ENCODE measurements at places on chromosomes 12 and 14. TPM values are rescaled to one million over a fixed set of nuclear protein-coding genes. Genes with fewer than 3 reads are reported as not detected.
A peak's percentile ranks its signal among the peaks of the same experiment; 100 is the strongest.

Gene PRMT5
- 65.4 TPM for total RNA-seq

Gene TMEM121
- 0.48 TPM for total RNA-seq

Gene KRT1
- 2.5 TPM for total RNA-seq

Gene LRFN5
- total RNA-seq = 0.20 TPM

Gene MYO1H
- 1.0 TPM for total RNA-seq

Gene CNTN1
- 9.8 TPM for total RNA-seq

Gene OR6C2
- 0.12 TPM for total RNA-seq

Gene CCDC175
- not detected for total RNA-seq

Gene TGFB3
- 4.3 TPM for total RNA-seq

Gene RNASE8
- total RNA-seq = not detected

DNA sequence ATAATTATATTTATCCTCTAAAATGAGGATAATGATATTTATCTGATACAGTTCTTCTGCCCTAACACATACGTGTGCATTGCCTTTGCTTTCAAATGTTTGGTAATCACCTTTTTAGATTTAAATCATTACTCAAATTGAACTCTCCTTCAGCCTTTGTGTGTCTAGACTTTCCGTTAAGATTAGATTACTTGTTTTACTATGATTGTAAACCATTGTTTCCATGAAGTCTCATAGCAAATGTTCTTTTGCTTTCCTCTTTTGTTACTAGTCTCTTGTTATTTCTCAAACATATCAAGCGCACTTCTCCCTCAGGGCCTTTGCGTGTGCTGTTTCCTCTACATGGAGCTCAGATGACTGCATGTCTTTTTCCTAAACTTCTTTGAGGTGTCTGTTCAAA lies 63.7 kb downstream of the ETV6 start:
- ATAC-seq = no peak

GRCh38 chr12:25301798-25302197 lies 51.1 kb upstream of the KRAS start:
- ATAC-seq = no peak

- no peak for ATAC-seq
Measured at GRCh38 chr12:49518914-49519573, 19.8 kb upstream of the KCNH3 start.

DNA sequence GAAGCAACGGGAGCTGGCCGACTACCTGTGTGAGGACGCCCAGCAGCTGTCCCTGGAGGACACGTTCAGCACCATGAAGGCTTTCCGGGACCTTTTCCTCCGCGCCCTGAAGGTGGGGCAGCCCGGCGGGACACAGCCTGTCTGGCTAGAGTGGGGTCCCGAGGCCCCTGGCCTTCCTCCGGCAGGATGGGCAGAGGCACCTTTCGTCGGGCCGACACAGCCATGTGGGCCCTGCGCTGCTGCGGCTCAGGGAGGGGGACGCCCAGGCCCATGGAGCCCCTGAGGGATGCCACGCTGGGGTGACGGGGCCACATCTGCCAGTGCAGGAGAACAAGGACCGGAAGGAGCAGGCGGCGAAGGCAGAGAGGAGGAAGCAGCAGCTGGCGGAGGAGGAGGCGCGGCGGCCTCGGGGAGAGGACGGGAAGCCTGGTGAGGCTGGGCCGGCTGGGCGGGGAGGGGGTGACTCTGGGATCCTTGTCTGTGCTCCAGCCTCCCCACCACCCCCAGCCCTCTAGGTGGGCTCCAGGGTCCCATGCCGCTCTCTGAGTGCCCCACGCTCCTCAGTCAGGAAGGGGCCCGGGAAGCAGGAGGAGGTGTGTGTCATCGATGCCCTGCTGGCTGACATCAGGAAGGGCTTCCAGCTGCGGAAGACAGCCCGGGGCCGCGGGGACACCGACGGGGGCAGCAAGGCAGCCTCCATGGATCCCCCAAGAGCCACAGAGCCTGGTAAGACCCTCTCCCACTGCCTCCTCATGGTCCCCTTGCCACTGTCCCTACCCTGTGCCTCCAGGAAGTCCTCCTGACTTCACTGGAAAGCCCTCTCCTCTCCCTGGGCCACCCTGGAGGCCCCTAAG lies 10.9 kb upstream of the ADSS1 start:
- no peak for ATAC-seq

GRCh38 chr14:74616507-74616906 lies 4.5 kb upstream of the LTBP2 start:
- ATAC-seq = peak; percentile 53

GRCh38 chr12:52243259-52243855 lies 10.3 kb downstream of the KRT7 start:
- ATAC-seq = peak; percentile 70

DNA sequence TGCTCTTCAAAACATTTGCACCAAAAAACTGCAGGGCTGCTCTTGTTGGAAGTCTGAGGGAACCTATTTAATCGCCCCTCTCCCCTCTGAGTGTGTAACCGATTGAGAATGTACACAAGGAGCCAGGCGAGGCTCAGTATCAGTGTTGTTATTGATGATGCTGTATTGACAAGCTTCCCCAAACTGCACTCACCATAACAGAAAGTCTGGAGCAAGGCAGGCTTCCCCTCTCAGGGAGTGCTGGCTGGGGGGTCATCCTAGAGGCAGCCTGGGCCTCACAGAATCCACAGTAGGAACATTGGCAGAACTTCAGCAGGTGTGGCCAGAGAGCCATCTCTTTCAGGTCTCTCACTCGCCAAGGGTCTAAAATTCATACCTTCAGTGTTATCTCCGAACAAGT lies 58.1 kb upstream of the TUNAR start:
- ATAC-seq = no peak

GRCh38 chr14:24634158-24634557 lies at the start of gene GZMB:
TSS of gene GZMB (minus strand) at chr14:24634190. CDS start at chr14:24634160, 30 bp downstream.
- ATAC-seq = no peak

DNA sequence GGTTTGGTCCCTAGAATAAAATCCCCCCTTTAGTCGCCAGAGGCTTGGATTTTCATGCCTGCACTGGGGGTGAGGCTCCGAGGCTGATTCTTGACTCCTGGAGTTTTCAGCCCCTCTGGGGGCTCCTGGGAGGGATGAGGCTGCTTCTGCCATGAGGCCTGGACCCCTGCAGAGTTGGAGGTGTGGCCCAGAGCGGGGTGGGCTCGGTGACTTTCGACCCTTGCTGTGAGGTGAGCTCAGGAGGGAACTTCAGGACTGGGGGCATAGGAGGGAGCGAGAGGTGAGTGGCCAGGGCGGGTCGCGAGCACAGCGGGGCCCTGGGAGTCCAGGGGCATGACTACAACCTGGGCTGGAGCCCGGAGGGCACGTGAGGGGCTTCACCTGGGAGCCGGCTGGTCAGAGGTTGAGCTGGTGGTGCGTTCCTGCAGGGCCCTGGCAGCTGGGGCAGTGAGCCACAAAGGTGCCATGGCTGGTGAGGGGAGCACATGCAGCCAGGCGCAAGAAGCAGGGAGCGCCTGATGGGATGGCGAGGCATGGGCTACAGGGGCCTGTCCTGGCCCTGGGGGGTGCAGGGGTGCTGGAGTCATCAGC lies 168.2 kb downstream of the KIF26A start:
- no peak for ATAC-seq

DNA sequence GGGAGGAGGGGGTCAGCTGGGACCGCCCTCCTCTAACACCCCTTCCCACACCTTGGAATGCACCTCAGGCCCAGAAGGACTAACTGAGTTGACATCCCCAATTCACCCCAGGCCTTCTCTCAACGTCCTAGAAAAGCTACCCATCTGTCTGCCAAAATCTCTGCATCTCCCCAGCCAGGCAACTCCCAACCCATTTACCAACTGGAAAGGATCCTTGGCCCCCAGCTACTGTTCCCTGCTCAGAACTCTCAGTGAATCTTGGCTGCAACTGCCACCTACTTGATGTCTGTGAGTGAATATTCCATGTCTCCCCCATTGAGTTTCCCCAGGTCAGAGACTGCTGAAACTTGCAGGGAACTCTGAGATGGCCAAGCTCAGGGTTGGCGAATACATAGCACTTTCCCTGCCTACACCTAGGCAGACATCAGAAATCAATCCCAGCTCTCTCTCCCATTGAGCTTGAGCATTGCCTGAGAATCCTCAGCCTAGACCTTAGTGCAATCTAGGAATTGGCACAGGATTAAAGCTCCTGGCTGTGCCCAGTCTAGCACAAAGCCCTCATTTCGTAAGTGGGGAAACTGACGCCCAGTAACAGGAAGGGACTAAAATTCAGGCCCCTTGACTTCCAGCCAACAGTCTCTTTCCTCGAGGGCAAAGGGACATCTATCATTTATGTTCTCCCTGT lies 71.9 kb upstream of the NCOR2 start:
- no peak for ATAC-seq

GRCh38 chr12:19382563-19382962 lies 56.7 kb upstream of the AEBP2 start:
- peak; percentile 48 for ATAC-seq

DNA sequence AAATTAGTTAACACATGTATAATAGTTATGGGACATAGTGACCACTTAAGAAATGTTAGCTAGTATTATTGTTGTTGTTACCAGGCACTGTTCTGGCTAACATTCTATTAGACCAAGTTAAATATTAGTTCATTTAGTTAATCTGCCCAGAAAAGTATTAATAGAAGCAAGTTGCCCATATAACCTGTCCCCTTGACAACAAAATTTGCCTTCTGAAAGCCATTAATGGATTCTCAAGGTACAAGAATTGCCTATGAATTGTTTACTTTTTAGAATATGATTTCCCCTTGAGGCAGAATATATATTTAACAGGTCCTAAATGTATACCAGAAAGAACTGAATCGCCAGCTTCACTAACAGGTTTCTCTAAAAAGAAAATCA lies 167.3 kb upstream of the TMCC3 start:
- ATAC-seq = no peak

- ATAC-seq = peak; percentile 62
Measured at GRCh38 chr12:69553628-69554248, 31.5 kb upstream of the CCT2 start.

GRCh38 chr12:20946732-20947131 lies 136.2 kb downstream of the SLCO1B3 start:
- no peak for ATAC-seq

DNA sequence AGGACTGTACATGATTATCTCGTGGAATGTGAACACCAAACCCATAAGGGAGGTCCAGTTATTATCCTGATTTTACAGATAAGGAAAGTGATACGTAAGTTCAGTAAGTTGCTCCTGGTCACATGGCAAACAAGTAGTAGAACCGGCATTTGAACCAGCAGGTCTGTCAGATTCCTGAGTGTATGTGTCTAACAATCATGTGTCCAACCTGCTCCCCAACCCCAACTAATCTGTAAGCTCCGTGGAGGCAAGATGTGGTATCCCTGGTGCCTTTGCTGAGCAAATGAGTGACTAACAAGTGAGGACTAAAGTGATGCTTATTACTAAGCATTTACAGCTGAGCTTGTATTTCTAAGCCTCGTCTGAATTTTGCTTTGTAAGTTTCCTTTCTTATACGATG lies 65.9 kb downstream of the PTPN21 start:
- ATAC-seq = peak; percentile 93

DNA sequence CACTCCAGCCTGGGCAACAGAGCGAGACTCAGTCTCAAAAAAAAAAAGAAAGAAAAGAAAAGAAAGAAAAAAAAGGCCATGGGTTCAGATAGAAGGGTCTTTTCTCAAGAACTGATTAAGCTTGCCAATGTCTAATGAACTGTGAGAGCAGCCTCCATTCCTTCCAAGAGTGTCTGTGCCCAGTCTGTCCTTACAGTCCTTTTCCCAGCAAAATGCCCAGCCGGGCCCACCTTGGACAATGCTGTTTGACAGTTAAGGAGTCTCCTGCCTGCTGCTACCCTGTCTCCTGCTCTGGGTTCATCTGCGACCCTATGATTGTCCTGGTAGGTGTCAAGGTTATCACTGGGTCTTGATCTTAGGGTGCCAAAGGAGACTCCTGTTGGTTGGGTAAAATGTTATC lies 21.4 kb downstream of the SYNE3 start:
- ATAC-seq = peak; percentile 5

- no peak for ATAC-seq
Measured at GRCh38 chr12:4787965-4788364, 67.8 kb downstream of the GALNT8 start.

DNA sequence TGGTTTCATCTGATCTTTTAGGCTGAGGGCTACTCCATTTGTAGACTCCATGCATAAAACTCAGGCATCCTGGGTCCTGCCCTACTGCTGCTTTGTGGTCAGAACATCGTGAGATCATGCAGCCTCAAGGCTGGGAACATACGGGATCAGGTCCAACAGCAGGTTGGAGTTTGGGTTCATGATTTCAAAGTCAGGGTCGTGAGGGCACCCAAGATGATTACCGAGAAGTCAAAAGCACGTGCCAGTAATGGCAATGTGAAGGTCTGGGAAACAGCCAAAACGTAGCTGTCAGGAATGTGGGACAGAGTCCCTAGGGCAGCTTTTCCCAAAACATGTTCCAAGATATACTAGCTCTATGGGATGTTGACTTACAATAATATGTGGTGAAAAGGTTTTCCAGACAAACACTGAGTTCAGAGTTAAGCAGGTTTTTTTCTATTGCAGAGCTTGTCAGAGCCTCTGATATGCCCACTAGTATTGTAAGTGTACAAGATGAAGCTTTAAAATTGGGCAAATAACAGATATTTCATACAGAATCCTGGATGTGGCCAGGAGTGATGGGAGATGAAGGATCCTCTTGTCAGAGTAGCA lies 130.3 kb upstream of the DNM1L start:
- no peak for ATAC-seq

GRCh38 chr14:96090441-96091148 lies 51.4 kb downstream of the C14orf132 start:
- ATAC-seq = no peak

DNA sequence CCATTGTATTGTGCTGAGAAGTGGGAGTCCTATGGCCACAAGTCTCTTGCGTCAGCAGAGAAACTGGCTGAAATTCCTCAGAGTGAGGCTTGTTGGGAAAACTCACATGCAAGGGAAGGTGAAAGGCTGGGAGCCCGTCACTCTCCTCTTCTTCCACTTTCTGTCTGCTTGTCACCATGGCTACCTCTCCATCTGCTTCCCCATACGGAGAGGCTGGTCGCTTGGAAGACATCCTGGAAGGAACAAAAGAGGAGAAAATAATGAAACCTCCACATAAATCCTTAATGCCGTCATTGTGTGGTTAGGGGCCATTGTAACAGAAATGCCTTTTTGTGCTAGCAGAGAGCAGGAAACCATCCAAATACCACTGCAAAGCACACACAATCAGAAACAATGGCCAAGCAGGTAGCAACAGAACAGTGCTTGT lies 53.7 kb downstream of the SOX5 start:
- no peak for ATAC-seq

DNA sequence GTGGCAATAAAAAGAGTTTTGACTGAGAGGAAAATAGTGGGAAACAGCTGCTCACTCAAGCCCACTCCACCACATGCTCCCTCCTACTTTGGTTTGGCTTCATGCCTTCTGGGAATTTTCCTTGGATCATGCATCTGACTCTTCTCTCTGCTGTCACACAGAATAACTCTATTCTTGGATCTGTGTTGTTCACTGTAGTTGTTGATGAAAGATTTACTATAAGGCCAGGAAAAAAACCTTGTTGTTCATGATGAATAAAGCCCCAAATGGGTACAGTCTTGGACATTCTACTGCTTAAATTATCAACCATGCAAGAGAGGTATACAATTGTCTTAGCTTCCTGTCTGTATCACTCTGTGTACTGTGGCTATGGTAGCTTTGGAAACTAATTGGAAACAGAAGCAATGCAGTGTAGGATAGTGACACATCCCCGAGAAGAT lies 70.5 kb downstream of the TMX1 start:
- ATAC-seq = no peak

GRCh38 chr12:113051759-113052158 lies 4.8 kb upstream of the DTX1 start:
- ATAC-seq = no peak

- ATAC-seq = peak; percentile 37
Measured at GRCh38 chr14:87805315-87805723, 187.7 kb downstream of the GALC start.
